ENCODE measurements at places on chromosomes 3 and 15.

DNA sequence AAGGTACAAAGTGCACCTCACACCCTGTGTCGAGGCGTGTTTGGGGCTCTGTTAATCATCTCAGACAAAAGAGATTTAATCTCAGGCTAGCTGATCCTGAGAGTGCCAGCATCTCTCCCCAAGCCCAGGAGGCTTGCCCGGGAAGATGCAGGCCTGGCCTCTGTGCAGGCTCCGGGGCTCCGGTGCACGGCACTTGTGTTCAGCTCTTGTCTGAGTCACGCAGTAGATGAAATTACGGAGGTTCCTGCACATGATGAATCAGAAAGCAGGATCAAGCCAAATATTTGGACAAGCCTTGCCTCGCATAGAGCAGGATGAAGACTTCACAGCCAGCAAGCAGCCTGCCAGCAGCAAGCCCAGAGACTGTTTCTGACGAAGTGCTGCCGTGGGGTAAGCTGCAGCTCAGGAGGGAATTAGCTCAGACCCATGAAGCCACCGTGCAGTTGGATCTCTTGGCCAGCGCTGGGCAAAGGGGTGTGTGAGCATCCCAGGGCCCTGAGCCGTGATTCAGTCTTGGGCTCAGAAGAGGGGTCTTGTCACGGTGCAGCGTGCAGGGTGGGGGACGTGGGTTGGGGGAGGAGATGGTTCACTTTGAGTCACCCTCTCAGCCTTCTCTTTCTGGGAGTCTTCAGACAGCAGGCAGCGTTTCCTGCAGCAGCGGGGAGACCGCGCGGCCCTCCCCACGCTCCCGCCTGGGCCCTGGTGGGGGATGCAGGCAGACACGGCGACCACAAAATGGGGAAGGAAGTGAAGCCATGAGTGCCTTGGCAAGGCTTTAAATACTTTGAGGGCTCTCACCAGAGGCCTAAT is 89.2 kb upstream of the MEF2A start:
- peak; percentile 67 for DNase-seq

GRCh38 chr3:96434651-96435050 is 379.7 kb upstream of the EPHA6 start:
- DNase-seq = no peak

DNA sequence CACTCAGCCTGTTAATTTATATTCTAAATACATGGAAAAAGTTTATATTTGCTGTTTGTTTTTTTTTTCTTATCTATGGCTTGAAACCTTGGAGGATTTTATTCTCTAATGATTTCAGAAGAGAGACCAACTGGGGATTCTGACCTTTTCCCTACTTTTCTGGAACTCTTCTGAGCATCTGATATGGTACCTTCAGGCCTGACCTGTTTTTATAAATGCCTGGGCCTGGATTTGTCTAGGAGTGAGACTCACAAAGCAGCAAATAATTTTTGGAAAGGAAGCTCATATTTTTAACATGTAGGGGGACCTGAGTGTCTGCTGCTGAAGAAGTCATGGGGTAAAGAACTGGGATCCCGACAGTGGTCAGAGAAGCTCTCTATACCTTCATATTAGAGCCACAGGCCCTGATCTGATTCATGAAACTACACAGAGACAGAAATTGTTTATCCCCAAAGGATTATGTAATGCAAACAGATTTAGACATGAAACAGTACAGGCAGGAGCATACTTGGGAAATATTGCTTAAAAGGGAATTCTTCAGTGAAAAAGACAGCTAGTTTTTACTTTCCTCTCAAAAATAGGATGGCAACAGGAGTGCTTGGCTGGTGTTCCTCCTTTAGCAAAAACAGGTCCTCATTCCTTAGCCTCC is 15.9 kb downstream of the PPM1L start:
- DNase-seq = no peak

DNA sequence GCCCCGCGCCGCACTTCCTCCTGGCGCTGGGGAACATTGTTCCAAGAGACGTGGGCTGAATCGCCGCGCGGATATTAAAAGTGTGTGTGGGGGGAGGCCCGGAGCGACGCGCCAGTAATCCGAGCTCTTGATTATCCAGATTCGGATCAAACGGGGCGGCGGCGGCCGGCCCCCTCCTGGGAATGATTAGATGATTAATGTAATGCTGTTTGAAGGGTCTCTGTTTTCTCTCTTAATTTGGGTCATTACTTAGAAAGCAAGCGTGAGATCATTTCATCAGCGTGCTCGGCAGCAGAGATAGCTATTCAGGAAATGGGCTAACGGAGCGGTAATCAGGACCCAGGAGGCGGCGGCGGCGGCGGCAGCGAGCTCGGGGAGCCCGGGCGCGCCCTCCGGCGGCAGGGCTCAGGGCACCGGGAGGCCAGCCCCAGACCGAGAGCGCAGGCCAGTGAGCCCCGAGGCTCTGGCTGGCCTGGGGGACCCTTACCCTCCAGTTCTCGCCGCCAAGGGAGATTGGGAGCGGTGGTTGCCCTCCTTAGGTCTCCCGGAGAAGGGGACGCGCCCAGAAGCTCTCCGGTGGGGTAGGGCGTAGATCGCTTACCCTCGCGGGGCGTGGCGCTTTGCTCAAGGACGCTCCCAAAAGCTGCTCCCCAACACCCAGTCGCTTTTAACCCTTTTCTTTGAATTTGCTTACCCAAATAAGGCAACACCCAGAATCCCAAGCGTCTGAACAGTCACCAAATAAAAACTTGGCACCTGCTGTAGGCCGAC is 4.5 kb downstream of the FEZF2 start:
- DNase-seq = no peak

DNA sequence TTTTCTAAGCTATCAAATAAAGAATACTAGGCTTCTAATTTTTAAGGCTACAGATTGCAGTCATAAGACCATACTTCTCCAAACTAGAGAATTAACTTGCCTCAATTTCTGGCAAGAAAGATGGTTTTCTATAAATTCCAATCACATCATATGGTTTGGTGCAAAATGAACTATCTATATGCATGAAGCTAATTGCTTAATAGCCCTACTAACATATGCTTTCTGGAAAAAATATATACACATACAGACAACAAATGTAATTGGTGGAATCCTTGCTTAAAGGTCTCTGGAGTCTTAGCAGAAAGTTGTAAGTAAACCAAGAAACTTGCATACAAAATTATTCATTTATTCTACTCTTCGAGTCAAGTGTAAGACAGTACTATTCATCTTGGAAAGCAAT is 113.1 kb upstream of the NANOGP8 start:
- DNase-seq = no peak

GRCh38 chr3:109643590-109643989 is 306.2 kb upstream of the DPPA4 start:
- DNase-seq = no peak

DNA sequence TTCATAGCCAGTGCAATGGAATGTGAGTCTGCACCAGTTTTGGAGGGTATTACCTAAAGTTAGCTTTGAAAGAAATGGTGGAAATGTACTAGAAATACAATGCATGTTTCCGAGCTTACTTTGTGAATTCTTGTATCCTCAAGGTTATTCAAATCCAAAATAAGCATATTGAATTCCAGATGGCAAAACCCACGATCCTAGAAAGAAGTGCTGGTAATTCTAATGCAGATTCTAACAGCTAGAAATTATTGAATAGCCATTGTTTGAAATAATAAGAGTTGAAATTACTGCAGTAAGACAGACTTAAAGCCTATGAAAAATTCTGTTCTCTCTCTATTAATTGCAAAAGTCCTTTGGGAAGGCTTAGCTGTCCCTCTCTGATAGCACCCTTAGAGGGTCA is 258.4 kb downstream of the CHL1 start:
- DNase-seq = no peak

- no peak for DNase-seq
Observed at GRCh38 chr3:187744169-187745151, 808 bp downstream of the BCL6 start.

GRCh38 chr15:31609258-31609681 is 282.6 kb downstream of the KLF13 start:
- no peak for DNase-seq

DNA sequence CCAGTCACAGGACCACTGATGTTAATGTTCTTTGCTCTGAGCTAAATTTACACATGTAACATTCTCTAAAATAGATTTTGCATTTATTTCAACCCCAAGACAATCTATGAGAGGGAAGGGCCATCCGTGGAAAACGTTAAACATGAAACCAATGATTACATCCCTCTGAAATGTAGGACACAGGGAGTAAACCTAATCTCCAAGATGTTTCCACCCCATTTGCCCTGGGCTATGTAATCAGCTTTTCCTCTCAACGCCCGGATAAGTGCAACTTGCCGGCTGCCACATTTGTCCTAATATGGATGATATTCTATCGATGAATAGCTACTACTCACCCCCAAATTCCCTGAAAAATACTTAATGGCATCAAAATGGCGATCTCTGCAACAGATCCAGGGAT is 6.4 kb upstream of the FMN1 start:
- DNase-seq = no peak

DNA sequence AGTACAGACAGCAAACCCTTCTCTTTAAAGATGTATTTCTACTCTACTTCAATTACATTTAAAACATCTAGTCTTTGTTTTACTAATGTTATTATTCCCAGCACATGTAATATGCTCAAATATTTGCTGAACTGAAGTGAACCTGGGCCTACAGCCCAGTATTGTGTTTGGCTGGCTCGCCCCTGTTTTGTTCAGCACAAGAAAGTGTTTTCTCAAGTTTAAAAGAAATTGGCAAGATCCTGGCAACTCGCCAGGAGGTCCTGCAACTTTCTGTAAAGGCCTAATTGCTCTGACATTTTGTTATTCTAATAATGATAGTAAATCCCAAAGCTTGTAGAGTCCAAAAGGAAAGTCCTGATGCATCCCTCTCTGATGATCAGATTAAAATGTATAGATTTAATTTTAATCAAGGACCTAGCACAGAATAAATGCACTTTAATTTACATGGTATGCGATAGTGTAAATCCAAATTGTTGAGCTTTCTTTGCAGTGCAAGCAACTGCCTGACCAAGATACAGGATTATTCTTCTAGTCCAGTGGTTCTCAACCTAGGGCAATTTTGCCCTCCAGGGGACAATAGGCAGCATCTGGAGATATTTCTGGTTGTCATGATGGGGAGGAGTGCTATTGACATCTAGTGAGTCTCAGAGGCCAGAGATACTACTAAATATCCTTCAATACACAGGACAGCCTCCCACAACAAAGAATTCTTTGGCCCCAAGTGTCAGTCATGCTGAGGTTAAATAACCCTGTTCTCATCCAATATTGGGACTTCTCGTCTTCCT is 35.7 kb upstream of the TMOD3 start:
- no peak for DNase-seq

DNA sequence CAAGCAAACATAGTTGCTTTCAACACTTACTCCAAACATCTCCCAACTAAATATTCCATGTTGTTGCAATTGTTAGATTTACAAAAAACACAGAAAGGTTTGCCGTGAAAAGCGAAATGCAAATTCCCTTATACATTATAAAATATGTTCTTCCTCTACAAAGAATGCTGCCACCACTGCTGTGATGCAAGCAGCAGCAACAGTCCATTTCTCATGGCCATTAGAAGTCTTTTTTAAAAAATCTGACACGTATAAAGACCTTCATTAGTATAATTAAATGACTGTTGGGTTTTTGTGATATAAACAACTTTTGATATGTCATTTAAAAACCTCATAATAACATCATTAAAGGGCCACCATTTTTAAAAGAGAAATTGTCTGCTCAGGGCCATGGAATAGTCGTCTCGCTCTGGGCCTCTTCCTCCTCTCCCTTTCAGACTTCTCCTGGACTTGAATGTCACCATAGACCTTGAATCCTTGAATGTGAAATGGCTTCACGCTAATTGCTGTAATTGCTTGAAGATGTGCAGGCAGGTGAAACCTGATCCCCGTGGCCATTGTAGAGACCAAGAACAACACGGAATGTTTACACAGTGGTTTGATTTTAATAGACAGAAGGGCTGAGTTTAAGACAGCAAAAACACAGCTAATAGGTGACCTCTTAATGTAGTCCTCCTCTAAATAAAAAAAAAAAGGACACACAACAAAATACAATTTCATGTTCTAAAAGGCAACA is 450.4 kb downstream of the FOXP1 start:
- DNase-seq = no peak

- no peak for DNase-seq
Observed at GRCh38 chr3:89692601-89693000, 585.2 kb downstream of the EPHA3 start.

- DNase-seq = no peak
Observed at GRCh38 chr3:197337656-197338055, 39.2 kb upstream of the DLG1 start.

DNA sequence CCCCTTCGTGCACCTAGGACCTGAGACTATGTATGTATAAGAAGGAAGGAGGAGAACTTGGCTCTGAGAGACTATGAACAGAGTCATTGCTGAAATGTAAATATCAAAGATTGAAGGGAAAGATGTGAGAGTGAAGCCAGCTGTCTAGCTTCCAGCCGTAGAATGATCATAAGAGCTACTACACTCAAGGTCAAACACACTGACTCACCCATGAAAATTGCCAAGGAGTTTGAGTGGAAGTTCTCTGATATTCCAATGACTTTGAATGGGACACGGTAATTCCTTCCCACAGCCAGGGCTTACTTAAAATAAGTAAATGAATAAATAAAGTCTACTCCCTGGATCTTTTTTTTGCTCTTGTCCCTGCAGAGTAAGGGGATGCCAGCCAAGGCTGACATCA is 398.9 kb upstream of the TPRG1 start:
- no peak for DNase-seq

DNA sequence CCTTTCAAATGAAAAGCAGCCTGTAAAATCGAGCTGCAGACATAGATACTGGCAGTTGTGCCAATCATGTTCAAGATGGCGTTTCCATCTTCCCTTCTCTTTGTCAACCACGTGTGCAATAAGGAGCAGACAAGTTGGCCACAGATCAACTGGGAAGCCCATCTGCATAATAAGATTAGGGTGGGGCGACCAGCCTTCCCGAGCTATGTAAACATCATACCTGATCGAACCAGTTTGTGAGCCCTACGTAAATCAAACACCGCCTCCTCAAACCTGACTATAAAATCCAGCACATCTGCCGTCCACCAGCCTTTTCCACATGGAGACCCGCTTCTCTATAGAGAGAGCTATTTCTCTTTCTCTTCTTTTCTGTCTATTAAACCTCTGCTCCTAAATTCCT is 37.2 kb downstream of the TRIM42 start:
- no peak for DNase-seq

GRCh38 chr3:15117011-15117410 is 18.1 kb upstream of the RBSN start:
- no peak for DNase-seq

- DNase-seq = no peak
Observed at GRCh38 chr3:111714305-111714704, 119.2 kb upstream of the ZBED2 start.

DNA sequence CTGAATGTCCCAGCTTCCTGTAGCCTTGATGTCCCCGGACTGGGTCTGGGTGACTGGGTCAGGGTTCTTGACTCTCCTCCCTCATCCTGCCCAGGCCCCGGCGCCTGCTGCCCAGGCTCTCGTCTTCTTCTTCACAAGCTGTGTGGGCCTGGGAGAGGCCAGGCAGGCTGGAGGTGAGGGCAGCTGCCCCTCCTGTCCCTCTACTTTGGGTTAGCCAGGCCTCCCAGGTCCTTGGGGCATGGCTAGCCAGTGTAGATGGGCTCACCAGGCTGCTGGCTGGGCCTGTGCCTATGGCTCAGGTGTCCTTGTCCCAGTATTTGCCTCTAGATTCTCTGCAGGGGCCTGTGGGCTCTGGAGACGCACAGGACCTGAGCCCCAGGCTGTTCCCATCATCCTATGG is 31.8 kb downstream of the TKT start:
- DNase-seq = peak; percentile 2

- no peak for DNase-seq
Observed at GRCh38 chr15:85479071-85479647, 98.8 kb downstream of the AKAP13 start.

- DNase-seq = no peak
Observed at GRCh38 chr15:87167055-87167454, 1087.4 kb downstream of the AGBL1 start.

- DNase-seq = no peak
Observed at GRCh38 chr15:35481992-35482391, 64.0 kb downstream of the DPH6 start.
